Thoracic aorta (tissue), 2 donors: ENCODE measurements at places on chromosomes 7 and 10. TPM values are rescaled to one million over a fixed set of nuclear protein-coding genes. Genes with fewer than 3 reads are reported as not detected.

The MMRN2 gene
- total RNA-seq: 55.0 TPM

The NUTM2A gene
- total RNA-seq: 2.7 TPM

The PIP gene
- not detected for total RNA-seq

The NAT16 gene
- total RNA-seq: not detected

- DNase-seq: no peak
Observed at GRCh38 chr10:118594392-118595063, 920 bp downstream of the PRLHR start.

- DNase-seq: no peak
Observed at GRCh38 chr7:121282129-121282528, 46.7 kb upstream of the WNT16 start.

- DNase-seq: no peak
Observed at GRCh38 chr7:7100432-7100849, 81.9 kb upstream of the C1GALT1 start.

GRCh38 chr10:47260505-47261111 lies 39.4 kb upstream of the GDF10 start:
- DNase-seq: no peak

DNA sequence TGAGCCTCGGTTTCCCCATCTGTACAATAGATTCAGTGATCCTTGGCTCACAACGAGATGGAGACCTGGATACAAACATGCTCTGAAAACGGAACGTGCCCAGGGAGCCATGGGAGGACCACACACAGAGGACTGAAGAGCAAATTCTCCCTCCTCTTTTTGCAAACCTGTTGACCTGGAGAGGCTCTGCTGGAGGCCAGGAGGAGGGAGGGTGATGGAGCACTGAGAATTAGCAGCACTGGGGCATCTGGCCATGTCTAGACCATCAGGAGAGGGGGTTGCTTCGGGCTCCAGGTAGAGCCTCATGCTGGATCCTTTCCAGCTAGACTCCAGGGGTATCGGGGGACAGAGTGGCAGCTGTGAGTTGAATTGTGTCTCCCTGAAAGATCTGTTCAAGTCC lies 97.4 kb upstream of the GPR26 start:
- DNase-seq: no peak

GRCh38 chr10:30742471-30742870 lies 112.9 kb upstream of the LYZL2 start:
- no peak for DNase-seq

DNA sequence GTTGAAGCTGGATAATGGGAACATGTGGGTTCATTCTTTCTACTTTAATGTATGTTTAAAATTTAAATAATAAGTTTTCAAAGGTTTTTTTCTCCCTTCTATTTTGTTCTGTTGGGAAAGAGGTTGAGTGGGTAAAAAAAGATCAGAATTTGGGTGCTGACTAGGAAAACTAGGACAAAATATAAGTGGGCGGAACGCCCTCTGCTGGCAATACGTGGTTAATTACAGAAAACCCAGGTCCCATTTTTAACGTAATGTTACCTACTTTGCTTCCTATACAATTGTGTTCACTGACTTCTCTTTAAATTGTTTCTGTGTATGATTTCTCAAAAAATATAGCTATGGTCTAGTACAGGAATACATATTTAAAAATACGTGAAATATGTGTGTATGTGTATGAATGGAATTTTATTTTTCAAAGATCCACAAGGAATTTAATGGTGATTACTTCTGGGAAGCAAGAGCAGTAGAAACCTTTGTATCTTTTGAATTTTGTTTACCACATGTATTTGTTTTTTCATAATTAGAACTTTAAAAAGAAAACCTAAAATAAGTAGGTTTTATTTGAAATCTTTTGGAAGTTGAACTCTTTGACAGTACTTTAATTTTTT lies 8.7 kb downstream of the ECD start:
- DNase-seq: no peak

GRCh38 chr10:86269332-86269731 lies 97.3 kb downstream of the GRID1 start:
- no peak for DNase-seq

DNA sequence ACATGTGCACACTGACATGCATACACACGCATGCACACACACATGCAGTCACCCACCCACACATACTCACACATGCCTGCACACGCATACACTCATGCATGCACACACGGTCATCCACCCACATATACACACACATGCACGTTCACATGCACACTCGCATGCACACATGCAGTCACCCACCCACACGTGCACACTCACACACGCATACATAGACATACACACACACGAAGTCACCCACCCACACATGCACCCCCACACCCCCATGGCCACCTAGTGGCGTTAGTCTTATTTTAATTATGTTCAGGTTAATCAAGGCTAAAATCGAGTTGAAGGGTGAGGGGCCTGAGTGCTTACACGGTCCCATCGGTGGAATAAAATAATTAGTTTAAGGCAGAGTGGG lies 96.8 kb downstream of the DNAJB6 start:
- DNase-seq: no peak

DNA sequence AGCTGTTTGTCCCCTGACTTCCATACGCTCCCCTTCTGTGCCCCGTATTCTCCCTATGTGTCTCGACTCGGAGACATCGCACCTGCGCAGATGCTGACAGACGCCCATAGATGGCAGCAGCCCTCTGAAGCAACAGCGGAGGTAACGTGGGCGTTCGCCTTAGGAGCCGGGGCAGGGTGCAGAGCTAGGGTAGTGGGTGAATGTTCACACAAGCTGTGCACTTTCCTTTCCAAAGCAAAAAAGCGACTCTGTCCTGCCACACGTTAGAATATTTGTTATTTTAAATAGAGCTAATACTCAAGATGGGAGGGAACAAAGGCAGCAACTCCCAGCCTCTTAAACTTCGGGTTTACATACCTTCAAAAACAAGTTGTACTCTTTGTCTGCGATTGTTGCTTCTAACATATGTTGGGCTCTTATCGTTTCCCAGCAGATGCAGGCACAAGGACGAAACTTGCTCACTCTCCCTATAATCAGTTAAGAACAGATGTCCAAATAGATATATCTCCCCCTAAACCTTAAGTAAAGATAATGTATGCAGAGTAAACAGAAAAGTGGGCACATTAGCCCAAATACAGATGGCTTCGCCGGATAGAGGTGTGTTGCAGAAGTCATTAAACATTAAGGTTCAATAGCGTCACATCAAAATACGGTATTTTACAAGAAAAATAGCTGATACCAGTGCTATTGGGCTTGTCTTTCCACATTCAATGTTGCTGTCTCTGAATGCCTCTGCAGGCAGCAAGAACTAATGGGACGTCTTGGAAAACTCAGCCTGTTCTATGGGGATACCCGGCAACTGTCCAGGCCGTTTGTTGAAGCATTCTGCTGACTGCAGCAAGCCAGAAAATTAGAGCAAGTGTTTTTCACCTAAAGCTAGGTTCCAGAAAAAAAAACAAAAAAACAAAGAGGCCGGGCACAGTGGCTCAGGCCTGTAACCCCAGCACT lies 340.3 kb upstream of the PRKCQ start:
- DNase-seq: no peak

- no peak for DNase-seq
Observed at GRCh38 chr10:60733517-60733822, 44.8 kb upstream of the CDK1 start.

DNA sequence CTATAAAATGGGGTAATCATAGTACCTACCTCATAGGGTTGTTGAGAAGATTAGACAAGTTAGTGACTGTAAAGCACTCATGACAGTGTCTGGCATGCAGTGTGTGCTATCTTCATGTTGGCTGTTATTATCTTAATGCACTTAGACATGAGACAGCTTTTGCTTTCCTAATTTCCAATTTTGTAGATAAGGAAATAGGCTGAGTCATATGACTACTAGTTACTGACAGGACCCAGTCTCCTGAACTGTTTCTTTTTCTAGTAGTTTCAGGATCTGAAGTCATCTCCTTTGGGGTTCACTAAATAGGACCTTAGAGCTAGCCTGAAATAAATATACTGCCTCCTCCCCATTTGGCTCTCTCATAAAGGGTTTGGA lies 74.2 kb downstream of the SNX10 start:
- no peak for DNase-seq

- no peak for DNase-seq
Observed at GRCh38 chr10:34477249-34477648, 337.8 kb downstream of the PARD3 start.

DNA sequence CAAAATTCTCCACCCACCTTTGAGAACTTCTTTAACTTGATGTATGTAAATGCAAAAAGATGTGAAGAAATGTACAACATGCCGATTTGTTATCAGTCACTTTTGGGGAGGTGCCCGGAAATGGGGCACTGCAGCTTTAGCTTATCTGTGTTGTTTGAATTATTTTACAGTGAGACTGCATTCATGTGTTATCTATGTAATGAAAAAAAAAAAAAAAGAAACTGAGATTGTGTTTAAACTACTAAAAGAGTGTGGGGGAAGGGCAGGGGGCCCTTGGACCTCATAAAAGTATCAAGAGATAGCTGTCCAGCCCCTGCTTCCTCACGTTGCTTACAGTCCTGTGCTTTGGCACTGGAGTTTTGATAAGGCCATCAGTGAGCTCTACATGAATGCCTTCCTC lies 259.4 kb downstream of the STK31 start:
- DNase-seq: no peak

- DNase-seq: no peak
Observed at GRCh38 chr10:58972576-58973234, 203.7 kb upstream of the PHYHIPL start.

DNA sequence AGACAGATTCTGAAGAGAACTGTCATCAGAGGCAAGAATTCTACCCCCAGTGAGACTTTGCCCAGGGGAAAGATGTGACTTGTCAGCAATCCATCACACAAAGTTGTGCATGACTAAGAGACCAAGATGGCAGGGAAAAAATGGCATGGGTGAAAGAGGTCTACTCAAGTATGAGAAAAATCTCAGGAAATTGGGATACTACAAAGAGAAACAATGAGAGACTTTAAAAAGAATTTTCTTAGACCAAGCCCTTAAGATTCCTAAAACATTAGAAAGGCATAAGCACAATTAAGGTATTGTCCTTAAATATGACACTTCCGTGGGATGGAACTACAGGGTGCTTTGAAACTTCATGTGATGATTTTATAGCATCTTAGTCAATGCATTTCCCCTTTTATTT lies 45.6 kb upstream of the PDE1C start:
- no peak for DNase-seq

GRCh38 chr10:71916827-71917226 lies 47.4 kb upstream of the CHST3 start:
- DNase-seq: no peak

GRCh38 chr10:128979405-128979804 lies 487.6 kb upstream of the MGMT start:
- DNase-seq: no peak

DNA sequence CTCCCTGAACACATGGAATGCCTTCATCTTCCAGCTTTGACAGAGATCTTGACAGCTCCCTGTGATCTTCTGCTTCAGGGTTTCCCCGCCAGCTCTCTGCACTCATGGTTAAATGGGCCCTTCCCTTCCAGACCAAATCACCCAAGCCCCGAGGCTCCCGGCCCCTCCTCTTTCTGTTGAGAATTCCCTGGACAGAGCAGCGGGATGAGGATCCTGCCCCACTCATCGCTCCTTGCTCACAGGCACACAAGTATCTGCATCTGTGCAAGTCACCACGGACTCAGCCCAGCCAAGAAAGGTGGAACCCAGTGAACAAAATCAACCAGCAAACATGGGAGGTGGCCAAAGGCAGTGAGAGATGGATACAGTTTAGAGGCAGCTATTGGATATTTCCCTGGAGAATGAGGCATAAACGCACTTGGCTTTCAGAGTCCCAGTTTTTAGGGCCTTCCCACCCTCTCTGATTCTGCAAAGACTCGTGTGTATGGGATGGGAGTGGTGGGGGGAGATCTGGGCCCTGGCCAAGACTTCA lies 37.7 kb upstream of the CXCL12 start:
- no peak for DNase-seq

DNA sequence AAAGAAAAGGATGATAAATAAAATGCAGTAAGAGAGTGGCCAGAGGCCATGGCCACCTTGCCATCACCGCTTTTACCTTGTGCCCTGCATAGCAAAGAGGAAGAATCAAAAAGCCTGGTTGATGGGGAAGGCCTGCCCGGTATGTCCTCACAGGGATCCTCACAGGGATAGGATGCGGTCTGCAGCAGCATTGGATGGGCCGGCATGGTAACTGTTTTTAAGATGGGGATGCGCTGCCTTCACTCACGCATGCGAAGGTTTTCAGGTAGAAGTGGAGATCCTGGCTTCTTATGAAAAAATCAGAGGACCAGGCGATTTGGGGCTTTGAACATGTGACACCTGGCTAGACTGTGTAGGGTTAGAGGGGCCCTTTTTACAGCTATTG lies 12.5 kb downstream of the PNLIPRP2 start:
- no peak for DNase-seq
